ENCODE measurements at places on chromosomes 1 and 21.

GRCh38 chr1:214603819-214604252 lies 841 bp downstream of the CENPF start:
- DNase-seq: peak; percentile 19

GRCh38 chr1:232317350-232317749 lies 312.6 kb downstream of the SIPA1L2 start:
- DNase-seq: no peak

- DNase-seq: no peak
Measured at GRCh38 chr1:157932069-157932468, 61.4 kb upstream of the KIRREL1 start.

GRCh38 chr1:1253314-1253713 lies 6.8 kb upstream of the C1QTNF12 start:
- no peak for DNase-seq

DNA sequence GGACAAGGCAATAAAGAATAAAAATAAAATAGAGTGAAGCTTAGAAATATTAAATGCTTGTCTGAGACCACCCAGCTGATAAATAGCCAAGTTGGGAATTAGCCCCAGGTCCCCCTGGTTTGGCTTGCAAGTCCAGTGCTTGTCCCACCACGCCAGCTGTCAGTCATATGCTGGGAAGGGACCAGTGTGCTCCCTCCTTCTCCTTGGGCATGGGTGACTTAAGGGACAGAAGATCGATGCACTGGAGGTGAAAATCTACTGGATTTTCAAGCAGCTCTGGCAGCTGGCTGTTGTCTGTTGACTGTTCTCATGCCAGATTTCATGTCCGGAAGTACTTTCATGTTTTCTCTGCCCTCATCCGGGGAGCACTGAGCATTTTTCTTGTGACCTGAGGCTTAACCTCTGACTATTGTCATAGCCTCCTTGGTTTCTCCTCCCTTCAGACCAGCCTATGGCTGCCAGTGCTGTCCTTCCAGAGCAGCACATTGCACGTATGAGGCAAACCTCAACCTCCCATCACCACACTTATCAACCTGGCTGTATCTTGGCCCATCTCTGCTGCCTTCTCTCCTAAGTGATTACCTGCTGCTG lies 12.4 kb downstream of the LMOD1 start:
- no peak for DNase-seq

DNA sequence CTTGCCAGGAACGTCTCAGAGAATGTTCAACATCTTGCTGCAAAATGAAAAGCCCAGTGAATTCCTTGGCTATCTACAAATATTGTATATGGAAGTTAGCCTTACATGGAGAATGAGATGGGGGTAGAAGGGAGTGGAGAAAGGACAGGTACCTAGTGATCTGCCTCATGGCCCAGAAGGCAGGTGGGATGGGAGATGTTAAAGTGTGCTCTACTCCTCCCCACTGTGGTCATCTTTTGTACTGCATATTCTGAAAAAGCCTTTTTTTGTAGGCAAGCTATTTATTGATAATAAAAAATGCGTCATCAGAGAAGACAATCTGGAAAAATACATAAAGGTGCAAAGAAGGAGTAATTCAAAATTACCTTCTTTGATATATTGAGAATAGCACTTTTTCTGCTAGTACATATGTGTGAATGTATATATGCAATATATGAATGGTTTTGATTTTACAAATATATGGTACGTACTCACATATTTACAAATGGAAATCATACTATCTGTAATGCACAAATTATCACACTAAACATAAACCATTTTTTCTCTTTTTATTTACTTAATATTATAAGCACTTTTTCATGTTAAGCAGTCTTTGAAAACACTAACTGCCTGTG lies 19.1 kb upstream of the SLC5A9 start:
- peak; percentile 40 for DNase-seq

- no peak for DNase-seq
Measured at GRCh38 chr1:197424380-197424779, 156.3 kb downstream of the CRB1 start.

GRCh38 chr1:36796106-36796590 lies 238.2 kb downstream of the GRIK3 start:
- no peak for DNase-seq

DNA sequence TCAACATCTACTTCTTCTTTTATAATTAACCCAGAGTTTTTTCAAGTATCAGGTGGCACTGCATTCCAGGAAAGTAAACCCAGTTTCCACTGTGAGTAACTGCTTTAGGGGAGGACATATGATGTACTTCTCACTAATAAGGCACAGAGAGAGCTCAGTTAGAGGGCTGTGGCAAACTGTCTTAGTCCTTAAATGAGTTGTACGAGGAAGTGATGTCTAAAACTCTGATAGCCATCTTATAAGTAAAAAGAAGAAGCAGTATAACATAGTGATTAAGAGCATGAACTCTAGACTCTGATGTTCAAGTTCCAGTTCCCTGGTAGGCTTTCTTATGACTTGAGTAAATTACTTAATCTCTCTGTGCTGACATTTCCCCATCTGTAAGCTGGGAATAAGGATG lies 58.7 kb upstream of the PTGS2 start:
- no peak for DNase-seq

DNA sequence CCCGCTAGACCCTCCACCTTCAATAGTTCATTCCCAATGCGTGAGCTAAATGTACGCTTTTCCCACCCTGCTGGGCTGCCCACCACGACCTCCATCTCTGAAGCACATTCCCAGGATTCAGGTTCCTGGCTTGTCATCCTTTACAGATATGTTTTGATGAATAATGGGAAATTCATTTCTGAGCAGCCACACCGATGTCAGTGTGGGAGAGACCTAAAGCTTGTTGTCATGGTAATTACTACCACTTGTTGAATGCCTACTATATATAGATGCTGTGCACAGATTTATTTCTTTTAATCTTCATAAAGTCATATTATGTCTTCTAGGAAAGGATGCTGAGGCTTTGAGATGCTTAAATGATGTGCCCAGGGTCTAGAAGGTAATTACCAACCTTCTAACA lies 8.0 kb downstream of the RCSD1 start:
- DNase-seq: no peak

All from B cell (primary cell).